ENCODE measurements at places on chromosomes 1 and 21.

GRCh38 chr1:64183395-64184002, 19.9 kb upstream of the UBE2U start:
- DNase-seq: no peak

DNA sequence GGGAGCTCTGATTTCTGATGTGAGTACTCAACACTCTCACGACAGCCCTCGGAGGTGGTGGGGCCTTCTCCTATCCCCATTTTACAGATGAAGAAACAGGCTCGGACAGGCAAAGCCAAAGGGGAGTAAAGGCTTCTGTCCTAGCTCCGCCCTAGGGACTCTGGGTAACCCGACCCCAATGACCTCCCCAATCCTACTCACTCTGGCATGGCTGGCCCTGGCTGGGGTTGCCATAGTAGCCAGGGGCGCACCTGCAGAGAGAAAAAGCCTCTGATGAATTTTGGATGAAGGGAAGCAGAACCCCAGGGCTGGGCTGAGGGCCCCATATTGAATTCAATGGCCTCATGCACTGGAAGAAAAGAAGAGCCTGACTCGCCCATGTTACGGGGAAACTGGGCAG, 61.1 kb downstream of the LDLRAD2 start:
- DNase-seq: no peak

GRCh38 chr1:31640964-31641363, 3.7 kb downstream of the PEF1 start:
- DNase-seq: no peak

DNA sequence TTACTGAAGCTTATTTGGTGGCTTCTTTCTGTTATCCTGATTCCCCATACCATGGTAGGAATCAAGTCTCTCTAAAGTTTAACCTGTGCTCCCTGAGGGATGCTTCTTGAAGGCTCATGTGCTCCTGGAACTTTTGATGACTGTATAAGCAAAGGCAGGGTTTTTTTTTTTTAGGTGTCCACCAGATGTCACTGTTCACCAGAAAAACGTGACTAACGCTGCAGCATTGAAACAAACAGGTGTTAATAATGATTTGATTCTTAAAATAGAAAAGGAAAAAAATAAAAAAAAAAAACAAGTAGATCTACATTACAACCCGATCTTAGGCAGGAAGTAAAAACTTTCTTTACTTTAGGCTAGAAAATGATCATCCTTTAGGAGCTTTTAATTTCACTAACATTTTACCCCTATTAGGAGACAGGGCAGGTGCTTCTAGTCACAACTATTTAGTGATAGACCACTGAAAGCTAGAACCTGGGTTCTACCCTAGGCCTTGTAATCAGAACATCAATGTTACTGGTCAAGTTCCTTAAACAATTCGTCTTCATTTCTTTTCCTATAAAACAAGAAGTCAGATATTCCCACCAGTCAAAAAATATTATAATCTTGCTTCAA, 223.0 kb downstream of the PLA2G4A start:
- no peak for DNase-seq

DNA sequence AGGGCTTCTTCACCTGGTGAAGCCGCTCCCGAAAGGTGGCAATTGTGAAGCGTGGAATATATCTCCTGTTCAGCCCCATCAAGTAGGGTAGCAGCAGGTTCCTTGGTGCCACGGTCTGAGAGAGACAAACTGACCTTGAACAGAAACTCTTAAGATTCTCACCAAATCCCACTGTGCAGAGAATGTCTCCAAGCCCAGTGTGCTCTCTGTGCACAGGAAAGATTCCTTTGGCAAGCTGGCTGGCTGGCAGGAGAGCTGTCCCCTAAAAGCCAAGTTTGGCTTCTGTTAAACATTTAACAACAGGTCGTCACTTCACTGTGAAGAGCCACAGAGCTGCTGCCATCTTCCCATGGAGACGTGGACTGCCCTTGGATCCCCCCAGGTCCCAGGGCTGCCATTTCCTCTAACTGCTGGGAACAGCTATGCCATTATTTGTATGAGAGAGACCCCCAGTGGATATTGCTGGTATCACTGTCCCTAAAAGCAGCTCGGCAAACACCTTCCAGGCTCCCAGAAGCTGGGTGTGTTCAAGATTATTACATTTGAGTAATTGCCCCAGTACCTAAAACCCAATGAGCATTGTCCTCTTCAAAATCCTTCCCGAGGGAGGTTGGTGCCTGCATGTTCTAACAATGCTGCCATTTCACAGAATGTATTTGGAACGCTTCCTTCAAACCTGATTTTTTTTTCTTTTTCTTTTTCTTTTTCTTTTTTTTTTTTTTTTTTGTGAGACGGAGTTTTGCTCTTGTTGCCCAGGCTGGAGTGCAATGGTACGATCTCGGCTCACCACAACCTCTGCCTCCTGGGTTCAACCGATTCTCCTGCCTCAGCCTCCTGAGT, 71.8 kb downstream of the CD58 start:
- DNase-seq: peak; percentile 30

DNA sequence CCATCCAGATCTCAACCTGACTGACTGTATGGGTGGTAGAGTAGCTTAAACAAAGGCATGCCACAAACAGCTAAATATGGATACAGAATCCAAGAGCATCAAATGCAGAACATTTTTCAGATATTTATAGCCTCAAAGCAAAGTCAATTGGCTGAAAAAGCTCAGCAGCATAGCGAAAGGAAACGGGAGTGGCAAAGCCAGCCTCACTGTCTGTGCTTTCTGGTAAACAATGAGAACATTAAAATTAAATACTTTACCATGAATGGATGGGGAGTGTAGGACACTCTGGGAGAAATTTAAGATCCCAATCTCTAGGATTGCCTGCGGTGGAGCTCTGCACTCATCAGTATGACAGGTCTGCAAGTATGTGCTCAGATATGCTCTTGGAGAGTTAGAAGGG, 4.4 kb downstream of the RASAL2 start:
- no peak for DNase-seq

DNA sequence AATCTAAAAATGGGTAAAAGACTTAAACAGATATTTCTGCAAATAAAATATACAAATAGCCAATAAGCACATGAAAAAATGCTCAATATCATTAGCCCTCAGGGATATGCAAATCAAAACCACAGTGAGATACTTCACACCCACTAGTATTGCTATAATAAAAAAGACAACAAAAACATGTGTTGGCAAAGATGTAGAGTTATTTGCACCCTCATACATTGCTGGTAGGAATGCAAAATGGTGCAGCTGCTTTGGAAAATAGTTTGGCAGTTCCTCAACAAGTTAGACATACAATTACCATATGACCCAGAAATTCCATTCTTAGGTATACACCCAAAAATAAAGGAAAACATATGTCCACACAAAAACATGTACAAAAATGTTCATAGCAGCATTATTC, 30.2 kb downstream of the ZZZ3 start:
- no peak for DNase-seq

DNA sequence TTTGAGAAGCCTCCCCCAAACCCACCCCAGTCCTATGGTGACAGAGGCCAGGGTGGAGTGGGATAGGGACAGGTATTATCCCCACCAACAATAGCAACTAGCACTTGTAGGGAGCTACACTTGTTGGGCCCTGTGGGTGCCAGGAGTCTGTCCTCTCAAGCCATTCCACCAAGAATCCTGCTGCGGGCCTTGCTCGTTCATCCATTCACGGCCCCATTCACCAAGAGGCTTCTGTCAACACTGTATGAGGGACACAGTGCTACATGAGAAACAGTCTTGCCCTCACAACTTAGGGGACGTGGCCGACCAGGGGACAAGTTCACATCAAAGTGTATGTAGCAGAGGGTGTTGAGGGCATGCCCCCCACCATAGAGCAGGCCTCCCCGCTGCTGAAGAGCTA, 18.9 kb downstream of the SHISA4 start:
- DNase-seq: no peak

GRCh38 chr1:58223522-58223921, 323.0 kb downstream of the OMA1 start:
- DNase-seq: no peak

DNA sequence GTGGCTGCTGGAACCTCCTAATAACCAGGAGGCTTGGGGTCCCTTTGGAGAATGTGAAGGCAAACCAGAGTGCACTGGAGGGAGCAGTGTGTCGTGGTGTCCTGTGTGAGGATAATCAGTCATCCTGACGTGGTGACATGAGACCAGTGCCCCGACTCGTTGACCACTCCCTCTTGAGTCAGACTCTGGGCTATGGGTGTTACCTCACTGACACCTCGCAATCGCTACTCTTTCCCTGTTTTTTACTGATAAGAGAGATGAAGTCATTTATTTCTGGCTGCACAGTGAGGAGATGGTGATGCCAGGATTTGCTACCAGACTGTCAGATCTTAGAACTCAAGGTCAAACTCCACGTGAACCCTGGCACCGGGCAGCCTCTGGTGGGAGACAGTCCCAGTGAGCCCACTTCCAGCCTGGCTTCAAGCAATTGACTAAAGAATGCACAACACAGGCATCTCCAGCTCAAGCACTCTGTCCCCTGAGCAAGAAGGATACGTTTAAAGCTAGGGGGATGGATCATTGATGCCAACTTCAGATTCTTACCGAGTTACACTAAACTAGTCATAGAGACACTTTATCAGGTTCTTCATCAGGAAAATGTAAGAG, 30.3 kb downstream of the UBASH3A start:
- no peak for DNase-seq

GRCh38 chr1:10042746-10043145, 10.0 kb downstream of the UBE4B start:
- DNase-seq: no peak

DNA sequence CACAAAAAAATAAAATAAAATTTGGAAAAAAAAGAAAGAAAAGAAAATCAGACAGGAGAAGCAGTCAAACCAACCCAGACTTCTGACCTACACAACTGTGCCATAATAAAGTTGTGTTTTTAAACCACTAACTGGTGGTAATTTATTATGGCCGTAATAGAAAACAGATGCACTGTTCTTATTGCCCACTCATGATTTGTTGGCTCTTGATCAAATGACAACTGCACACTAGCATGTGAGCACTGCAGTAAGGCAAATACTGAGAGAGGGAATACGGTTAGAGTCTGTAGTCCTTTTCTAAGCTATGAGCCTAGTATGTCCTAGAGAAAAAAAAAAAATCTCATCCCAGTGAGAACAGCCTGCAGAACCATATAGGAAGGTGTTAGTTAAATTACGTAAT, 61.2 kb upstream of the TNR start:
- DNase-seq: no peak

- no peak for DNase-seq
Measured at GRCh38 chr21:25487046-25487594, 120.2 kb downstream of the MRPL39 start.

- DNase-seq: peak; percentile 10
Measured at GRCh38 chr1:32925403-32926162, 24.4 kb upstream of the TMEM54 start.
